ENCODE measurements at places on chromosomes 11 and 22.

GRCh38 chr11:70174547-70175235, 28.4 kb upstream of the FADD start:
- no peak for DNase-seq

- no peak for DNase-seq
Measured at GRCh38 chr22:45397806-45398205, 15.6 kb downstream of the SMC1B start.

DNA sequence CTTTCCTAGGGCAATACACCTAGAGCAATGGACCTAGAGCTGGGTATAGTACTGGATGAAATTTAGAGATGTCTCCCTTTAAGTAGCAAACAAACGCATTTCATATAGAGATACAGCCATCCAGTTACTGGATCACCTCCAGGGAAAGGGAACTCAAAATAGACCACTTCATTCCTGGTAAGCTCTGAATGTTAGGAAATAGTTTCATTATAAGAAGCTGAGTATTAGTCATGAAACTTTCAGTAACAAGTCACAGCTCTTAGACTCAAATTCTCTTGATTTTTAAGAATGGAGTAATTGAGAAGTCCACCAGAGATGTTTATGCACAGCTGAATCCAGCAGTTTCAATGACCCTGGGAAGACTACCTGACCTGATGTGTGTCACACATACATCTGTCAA, 221.9 kb downstream of the FAM76B start:
- DNase-seq, result no peak

DNA sequence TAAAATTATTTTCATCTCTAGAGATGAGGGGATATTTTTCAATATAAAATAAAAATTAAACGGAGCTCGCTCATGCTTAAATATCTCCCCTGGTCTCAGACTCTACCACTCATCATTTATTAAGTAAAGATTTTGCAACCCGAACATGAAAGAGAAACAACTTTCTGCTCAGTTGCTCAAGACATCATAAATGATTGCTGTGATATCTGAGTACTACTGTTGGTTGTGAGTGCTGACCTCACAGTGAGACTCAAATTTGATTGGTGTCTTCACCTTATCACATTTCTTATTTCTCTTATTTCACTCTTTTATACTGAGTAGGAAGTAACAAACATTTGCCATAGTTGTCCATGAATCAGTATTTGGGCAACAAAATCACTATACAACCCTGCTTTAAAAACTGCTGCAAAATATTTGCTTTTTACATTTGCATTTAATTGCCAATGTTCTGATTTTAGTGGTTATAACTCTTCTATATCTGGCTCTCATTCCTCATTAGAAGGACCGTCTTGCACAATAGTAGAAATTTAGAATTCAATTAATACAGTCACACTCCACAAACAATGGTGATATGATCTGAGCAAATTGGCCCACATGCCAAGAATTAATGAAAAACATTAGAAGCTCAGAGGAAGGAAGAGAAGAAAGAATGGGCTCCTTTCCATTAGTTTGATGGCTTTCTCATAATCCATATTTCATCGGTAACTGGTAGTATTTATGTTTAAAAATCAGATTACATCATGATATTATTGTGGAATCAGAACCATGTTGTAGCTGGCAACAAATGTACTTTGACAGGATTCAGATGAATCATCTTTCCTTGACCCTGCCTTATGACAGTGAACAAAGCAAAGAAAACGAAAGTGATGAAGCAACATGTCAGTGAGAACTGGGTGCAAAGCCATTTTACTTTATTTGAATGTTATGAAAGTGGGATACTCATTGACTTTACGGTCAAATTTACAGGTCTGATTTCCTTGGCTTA, 973.6 kb upstream of the TENM4 start:
- DNase-seq, result no peak

DNA sequence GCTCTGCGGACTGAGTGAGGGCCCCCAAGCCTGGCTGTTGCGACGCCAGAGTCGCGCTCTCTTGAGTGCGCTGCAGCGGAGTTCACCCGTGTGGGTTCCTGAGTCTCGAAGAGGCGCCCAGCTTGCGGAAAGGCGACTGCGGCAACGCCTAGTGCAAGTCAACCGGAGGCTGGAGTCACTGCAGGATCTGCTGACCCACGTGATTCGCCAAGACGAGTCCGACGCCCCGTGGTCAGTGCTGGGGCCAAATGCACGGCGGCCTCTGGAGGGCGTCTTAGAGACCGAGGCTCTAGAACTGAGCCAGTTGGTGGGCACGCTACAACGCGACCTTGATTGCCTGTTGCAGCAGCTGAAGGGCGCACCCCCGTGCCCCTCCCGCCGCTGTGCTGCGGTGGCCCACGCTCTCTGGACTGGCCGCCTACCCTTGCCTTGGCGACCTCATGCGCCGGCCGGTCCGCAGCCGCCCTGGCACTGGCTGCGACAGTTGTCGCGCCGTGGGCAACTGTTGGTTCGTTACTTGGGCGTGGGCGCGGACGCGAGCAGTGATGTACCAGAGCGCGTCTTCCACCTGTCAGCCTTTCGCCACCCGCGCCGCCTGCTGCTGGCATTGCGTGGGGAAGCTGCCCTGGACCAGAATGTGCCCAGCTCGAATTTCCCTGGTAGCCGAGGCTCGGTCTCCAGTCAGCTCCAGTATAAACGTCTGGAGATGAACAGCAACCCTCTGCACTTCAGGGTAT, 32.6 kb downstream of the RRP8 start:
- no peak for DNase-seq

All from stimulated activated CD8-positive, alpha-beta memory T cell treated with anti-CD3 and anti-CD28 coated beads, Interleukin-4, amount 100 ng/mL, for 4 hours (primary cell).